NCI-H1417 treated with DMSO at 0.1 percent for 48 hours (cell line): ENCODE measurements at places on chromosomes 11 and 22.

DNA sequence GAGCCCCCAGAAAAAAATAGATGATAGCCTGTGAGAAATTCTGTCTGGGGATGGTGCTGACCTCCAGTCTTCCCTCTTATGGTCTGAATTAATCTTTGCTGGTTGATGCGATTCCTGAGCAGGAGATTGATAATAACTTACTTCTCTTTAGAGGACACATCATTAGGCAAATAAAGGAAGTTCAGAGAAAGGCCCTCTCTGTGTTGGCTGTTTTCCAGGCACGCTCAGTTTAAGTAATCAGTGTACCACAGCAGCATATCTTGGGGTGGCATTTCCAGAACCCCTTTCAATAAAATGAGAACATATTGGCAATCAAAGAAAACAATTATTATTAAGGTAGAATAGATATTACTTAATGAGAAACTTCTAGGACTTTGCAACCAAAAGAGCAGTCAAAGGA, 1129.3 kb upstream of the RAG2 start:
- no peak for DNase-seq

DNA sequence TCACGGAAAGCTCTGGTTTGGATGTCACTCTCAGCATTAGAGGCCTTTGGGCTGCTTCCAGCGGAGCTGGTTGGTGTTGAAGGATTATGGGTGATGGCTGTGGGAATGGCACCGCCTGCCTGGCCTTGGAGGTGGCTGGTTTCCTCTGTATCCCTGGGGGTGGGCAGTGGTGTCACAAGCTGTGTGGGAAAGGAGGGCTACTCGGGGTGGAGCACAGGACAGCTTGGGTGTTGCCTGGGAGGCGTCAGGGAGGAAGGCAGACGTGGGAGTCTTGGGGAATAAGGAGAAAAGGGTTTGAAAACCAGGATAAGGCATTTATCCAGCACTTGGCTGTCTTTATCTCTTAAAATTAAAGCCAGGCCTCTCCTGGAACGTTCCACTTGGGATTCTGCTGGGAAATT, 71.8 kb downstream of the ADAMTS15 start:
- DNase-seq: no peak

GRCh38 chr11:67421430-67422031, 6.1 kb downstream of the CARNS1 start:
- no peak for DNase-seq

DNA sequence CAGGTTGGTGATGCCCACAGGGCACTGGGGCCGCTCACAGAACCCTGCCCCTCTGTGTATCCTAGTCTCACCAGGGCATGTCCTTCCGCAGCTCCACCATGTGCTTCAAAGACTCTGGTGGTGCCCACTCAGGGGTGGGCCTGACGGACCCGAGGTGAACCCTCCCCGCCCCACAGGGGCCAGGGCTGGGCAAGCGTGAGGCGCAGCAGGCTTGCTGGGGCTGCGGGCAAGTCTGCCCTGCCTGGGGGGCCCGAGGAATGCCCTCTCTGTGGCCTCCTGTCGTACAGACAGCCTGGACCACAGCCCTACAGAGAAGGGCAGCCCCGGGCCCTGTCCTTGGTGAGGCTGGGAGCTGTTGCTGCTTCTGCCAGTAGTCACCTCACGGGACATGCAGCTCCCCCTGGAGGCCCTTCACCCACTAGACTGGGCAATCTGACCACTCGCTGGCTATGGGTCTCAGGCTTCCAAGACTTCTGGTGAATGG, 40.2 kb downstream of the TBX1 start:
- no peak for DNase-seq

DNA sequence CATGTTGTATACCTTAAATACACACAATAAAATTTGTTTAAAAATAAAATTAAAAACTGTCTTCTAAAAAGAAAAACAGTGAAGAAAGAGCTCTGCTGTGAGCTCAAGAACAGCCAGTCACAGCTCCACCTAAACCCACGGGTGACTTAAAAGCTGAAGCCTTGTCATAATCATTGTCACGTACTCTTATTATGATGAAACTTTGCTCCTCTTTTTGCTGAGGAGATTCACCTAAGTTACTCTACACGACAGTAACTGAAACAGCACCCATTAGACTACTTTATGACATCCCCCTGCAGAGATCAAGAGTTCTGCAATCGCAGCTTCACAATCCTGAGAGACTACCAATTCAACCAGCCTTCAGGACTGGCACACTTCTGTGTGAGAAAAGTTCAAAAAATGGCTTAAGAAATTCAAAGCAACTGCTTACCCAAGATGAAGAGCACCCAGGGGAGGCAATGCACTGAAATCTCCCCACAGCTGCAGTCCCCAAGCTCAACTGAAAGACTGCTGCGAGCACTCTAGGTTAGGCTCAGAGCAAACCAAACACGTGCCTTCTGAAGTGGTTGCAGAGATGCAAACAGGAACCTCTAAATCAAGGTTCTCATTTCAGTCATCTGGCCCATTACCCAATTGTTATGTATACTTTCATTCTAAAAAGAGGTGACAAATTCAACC, at the start of gene JAML:
TSS of gene JAML (minus strand) at position 501 of the 678 bp plus-strand sequence. CDS start 10,145 bp downstream, outside the sequence.
- no peak for DNase-seq

GRCh38 chr22:36965696-36966095, 52.3 kb downstream of the CSF2RB start:
- no peak for DNase-seq

- no peak for DNase-seq
Measured at GRCh38 chr11:10633261-10633660, 60.3 kb downstream of the IRAG1 start.

- no peak for DNase-seq
Measured at GRCh38 chr11:1211838-1212237, 11.0 kb upstream of the MUC5B start.

GRCh38 chr11:76512851-76513653, 68.2 kb downstream of the EMSY start:
- no peak for DNase-seq

- DNase-seq: no peak
Measured at GRCh38 chr22:46584081-46584921, 35.9 kb upstream of the GRAMD4 start.

DNA sequence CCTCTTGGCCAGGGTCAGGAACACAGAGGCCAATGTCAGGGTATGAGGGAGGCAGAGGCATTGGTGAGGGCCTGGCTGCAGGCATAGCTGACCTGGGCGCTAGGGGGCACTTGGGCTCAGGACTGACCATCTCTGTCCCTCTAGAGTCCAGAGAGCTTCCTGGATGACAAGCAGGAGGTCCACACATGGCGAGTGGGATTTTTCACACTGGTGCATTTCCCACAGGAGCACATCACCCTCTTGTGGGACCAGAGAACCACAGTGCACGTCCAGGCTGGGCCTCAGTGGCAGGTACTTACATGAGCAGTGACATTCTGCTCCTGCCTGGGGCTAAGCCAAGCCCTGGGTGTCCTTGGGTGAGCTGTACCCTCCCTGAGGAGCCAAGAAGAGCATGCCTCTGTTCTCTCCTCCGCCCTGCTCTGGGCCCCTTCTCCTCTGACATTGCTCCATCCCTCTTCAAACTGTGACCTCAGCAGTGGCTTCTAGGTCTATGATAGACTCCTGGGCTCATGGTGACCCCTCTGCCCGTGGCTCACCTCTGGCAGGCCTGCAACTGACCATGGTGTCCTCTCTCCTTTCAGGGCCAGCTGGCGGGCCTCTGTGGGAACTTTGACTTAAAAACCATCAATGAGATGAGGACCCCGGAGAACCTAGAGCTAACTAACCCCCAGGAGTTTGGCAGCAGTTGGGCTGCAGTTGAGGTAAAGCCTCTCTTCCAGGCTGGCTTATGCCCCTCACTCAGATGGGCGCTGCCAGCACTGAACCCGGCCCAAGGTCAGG, 46.6 kb downstream of the OTOG start:
- DNase-seq: no peak

DNA sequence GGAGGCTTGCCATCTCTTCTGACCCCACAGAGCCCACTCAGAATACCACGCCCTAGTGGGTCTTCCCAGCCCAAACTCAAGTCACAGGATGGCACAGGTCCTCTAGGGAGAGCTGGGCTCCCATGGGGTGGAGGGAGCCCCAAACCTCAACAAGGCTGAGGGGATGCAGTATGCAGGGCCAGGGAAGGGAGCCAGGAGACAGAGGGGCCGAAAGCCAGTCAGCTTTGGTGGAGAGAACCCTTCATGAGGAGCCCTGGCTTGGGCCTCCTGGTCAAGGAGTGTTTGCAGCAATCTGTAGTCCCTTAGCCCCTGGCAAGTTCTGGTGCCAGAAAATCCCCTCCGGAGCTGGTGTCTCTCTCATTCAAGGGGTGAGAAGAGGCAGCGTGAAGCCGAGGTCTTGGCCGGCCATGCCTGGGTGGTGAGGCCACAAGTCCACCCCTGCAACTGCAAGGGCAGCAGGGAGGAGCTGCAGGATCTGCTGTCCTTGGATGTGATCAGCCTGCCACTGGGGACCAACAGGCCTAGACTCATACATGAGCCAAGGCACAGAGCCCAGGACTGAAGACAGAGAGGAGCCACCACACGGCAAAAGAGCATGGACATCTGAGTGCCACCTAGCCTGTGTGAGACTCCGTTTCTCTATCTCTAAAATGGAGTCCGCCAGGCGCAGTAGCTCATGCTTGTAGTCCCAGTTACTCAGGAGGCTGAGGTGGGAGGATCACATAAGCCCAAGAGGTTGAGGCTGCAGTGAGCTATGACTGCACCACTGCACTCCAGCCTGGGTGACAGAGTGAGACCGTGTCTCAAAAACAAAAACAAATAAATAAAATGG, 24.1 kb downstream of the NEAT1 start:
- no peak for DNase-seq

- no peak for DNase-seq
Measured at GRCh38 chr11:134086376-134086775, 17.5 kb downstream of the JAM3 start.
